A549 treated with Mapracorat at 1 μM for 4 hours (cell line): ENCODE measurements at places on chromosomes 4 and X. TPM values are rescaled to one million over a fixed set of nuclear protein-coding genes. Genes with fewer than 3 reads are reported as not detected.

Gene ARAF
- 44.4 to 55.7 TPM (median 54.0 TPM) in 5 replicates for total RNA-seq

Gene CSN1S1
- not detected in 5 replicates for total RNA-seq

Gene INTU
- 0.87 to 1.8 TPM (median 1.1 TPM) in 5 replicates for total RNA-seq

Gene DKK2
- total RNA-seq: not detected in 5 replicates

Gene RAI2
- 0.13 to 0.27 TPM (median 0.15 TPM) in 5 replicates for total RNA-seq

Gene LGI2
- 0.08 to 0.41 TPM (median 0.11 TPM) in 5 replicates for total RNA-seq

Gene DUX4
- total RNA-seq: not detected in 5 replicates

Gene CENPI
- 9.3 to 15.5 TPM (median 14.3 TPM) in 5 replicates for total RNA-seq

Gene AMTN
- total RNA-seq: not detected in 5 replicates

Gene TRMT10A
- total RNA-seq: 2.9 to 5.2 TPM (median 3.7 TPM) in 5 replicates

Gene SLC10A6
- total RNA-seq: not detected in 5 replicates

Gene ZNF630
- 0.12 to 0.42 TPM (median 0.27 TPM) in 5 replicates for total RNA-seq

Gene ZNF157
- total RNA-seq: not detected in 5 replicates

Gene NFKB1
- total RNA-seq: 17.2 to 20.5 TPM (median 19.3 TPM) in 5 replicates

Gene BBS12
- total RNA-seq: 2.0 to 3.2 TPM (median 3.0 TPM) in 5 replicates
